ENCODE measurements at places on chromosomes 13 and 19.

DNA sequence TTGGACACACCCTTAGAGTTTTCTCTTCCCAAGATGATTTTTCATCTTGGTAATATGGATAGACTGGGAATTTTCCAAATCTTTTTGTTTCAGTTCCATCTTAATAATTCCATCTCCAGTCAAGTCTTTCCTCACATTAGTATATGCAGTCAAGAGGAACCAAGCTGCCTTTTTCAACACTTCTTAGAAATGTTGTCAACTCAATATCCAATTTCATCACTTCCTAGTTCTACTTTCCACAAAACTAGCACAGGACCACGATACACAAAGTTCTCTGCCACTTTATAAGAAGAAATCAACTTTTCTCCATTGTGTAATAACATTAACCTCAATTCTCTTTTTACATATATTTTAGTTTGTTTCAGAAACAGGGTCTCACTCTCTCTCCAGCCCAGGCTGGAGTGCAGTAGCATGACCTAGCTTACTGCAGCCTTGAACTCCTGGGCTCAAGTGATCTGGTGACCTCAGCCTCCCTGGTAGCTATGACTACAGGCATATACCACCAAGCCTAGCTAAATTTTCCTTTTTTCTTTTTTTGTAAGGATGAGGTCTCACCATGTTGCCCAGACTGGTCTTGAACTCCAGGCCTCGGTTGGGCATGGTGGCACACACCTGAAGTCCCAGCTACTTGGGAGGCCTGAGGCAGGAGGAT lies 15.5 kb downstream of the ZNF443 start:
- no peak for DNase-seq

DNA sequence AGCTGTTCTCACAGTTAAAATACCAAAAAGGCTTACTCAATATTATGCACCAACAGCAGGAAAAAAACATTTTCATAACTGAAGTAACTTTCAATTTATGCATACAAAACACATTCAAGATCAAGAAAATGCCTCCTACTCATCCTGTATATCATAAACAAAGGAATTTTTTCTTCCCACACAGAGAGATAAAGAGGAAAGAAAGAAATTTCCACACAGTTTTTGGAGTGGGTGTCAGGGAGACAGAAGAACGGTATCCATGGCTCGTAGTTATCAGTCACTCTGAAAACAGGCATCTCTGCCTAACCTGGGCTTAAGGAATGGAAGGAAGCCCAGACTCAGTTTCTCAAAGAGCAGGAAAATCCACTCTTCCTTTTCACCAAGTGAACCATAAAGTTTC lies 92.4 kb upstream of the SIAH3 start:
- no peak for DNase-seq

DNA sequence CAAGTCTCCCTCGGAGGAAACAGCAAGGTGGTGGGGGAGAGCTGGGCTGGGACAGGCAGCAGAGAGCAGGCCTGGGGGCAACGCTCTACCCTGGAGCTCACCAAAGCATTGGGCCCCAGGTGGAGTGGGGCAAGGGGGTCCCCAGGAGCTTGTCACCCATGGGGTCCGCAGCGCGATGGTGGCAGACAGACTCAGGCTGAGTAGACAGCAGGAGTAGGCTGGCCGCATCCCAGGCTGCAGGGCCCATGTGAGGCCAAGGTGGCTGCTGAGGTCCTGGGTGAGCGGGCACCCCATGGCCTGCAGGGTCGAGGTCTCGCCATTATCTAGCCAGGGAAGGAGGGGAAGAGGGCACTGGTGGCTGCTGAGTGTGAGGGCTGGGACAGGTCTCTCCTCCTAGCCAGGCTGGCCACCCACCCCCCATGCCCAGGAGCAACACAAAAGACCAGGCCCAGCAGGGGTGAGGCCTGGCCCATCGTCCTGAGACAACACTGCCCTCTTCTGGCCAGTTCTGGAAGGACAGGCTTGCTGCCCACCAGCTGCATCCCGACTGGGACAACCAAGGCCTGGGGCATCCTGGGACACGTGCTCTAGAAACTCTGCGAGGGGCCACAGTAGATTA lies 33.1 kb downstream of the CEBPG start:
- DNase-seq = peak; percentile 75

DNA sequence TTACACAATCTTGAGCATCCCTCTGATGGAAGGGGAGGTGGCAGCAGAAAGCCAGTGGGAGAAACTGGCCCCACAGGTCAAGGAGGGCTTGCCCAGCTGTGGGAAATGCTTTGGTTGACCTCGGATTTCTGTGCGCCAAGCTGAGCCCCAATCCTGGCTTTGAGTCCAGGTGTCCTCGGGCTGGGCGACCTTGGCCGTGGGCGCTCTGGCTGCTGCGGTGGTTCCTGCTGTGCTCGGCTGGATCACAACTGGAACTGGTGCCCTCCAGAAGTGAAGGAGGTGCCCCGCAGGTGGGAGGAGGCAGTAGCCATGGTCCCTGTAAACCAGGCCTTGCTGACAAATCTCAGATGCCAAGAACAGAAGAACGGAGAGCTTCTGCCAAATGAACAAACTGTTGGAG lies 56.4 kb downstream of the ZNF676 start:
- no peak for DNase-seq

DNA sequence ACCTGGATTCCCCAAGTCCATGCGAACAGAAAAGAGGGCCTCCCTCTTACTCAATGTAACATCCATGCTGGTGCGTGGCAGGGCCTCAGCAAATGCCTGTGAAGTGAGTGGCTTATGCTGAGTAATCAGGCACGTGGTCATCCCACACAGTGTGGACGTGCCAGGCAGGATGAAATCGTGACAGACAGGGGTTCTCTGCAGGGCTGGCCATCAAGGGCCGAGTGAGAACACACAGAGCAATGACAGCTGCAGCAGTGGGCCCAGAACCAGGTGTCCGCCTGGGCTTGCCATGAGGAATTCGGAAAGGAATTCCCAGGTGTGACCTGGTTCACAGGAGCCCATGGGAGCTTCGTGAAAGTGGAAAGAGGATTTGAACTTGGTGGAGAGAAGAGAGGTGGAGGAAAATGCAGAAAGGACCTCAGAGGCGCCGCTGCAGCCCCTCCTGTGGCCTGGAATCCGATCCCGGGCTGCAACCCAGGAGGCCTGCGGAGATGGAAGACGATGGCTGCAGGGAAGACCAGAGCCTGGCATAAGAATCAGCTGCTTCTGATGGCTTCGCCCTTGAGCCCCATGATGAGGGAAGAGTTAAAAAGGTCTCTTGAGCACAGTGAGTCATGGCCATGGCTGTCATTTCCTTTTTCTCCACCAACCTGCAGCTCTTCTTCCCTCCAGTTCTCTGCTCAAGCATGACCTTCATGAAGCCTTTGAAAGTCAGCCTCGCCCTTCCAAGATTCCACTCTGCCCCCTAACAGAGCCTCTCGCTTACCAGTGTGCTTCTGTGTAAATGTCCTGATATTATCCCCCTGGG lies 34.6 kb upstream of the SOX1 start:
- no peak for DNase-seq

DNA sequence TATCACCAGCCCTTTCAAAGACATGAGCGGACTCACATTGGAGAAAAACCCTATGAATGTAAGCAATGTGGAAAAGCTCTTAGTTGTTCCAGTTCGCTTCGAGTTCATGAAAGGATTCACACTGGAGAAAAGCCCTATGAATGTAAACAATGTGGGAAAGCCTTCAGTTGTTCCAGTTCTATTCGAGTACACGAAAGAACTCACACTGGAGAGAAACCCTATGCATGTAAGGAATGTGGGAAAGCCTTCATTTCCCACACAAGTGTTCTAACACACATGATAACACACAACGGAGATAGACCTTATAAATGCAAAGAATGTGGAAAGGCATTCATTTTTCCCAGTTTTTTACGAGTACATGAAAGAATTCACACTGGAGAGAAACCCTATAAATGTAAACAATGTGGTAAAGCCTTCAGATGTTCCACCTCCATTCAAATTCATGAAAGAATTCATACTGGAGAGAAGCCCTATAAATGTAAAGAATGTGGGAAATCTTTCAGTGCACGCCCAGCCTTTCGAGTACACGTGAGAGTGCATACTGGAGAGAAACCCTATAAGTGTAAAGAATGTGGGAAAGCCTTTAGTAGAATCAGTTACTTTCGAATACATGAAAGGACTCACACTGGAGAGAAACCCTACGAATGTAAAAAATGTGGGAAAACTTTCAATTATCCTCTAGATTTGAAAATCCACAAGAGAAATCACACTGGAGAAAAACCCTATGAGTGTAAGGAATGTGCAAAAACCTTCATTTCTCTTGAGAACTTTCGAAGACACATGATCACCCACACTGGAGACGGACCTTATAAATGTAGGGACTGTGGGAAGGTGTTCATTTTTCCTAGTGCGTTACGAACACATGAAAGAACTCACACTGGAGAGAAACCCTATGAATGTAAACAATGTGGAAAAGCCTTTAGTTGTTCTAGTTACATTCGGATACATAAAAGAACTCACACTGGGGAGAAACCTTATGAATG lies 17.6 kb downstream of the ZNF791 start:
- DNase-seq = no peak

DNA sequence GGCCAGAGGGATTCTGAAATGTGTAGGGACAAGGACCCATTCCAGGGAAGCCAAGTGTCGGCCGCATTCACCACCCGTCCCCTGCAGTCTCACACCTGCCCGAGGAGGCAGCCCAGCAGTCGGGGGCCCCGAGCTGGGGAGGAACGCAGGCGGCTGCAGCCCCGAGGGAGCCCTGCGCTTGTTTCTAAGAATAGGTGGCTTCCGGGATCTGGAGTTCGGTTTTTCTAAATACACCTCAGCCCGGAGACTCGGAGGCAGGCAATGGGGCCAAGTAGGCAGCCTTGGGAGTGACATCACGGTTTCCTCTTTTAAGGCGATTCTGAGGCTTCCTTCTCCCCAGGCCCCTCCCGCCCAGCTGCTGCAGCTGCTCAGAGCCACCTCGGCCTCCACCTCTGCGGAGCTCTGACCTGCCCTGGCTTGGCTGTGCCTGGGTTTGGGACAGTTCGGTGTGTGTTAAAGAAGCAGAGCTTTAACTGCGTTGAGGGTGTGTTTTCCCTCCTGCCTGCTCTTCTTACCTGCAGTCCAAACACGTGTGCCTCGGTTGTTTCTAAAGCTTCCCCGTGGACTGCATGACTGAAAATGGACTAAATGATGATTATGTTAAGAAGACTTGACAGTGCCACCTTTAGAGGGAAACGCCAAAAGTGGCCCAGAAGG lies 80.5 kb downstream of the COL4A2 start:
- no peak for DNase-seq

DNA sequence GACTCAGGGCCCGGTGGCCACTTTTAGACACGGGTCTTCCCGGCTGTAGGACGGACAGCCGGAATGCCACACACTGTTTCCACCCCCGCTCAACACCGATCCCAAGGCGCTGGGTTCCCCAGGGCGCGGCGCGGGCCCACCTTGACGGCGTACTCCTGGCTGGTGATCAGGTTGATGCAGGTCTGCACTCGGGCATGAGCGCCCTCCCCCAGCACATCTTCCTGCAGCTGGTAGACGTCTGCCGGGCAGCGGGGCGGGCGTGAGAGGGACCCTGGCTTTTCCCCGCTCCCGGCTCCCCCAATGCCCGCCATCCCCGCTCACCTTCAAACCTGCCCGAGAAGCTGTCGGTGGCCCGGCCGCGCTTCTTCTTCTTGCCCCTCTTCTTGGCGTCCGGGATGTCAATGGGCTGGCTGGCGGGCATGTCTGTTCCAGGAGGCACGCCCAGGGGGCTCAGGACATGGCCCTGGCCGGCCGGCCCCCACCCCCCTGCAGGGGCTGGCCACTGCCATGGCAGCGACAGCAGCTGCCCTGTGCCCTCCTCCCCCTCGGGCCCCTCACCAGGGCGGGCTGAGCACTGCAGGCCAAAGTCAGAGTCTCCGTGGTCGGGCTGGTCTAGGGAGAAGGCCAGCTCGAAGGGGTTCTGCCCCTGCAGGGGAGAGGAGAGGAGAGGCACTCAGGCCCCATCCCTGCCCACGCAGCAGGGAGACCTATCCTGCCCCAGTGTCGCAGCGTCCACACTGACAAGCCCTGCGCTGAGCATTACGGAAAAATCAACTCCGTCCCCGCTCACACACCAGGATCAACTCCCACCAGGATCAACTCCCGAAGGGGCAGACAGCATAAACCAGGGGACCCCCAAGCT lies 4.8 kb downstream of the MKNK2 start:
- no peak for DNase-seq

GRCh38 chr19:41307090-41307875 lies 2.7 kb upstream of the CCDC97 start:
- no peak for DNase-seq

GRCh38 chr19:44643605-44644401 lies at the start of gene PVR:
Gene PVR, plus strand, starts transcription at chr19:44643910. Its CDS starts 187 bp downstream, at chr19:44644097.
- no peak for DNase-seq

DNA sequence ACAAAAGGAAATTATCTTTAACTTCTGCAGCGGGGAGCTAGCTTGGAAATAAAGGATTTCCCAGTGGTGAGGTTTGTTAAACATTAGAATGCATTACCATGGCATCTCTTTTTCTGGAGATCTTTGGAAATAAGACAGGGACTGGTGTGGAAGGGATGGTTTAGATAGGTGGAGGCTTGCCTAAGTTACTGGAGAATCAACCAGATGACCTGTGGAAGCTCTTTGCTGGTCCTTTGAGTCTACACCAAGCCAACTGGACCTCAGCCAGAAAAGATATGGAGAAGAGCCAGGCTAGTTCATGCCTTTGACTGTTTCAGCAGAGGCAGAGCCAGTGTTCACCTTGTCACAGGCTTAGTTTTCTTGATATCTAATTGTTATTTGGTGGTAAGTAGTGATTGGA lies 134.7 kb downstream of the KCNRG start:
- DNase-seq = no peak

- no peak for DNase-seq
Measured at GRCh38 chr13:75072368-75072767, 409.6 kb downstream of the TBC1D4 start.

DNA sequence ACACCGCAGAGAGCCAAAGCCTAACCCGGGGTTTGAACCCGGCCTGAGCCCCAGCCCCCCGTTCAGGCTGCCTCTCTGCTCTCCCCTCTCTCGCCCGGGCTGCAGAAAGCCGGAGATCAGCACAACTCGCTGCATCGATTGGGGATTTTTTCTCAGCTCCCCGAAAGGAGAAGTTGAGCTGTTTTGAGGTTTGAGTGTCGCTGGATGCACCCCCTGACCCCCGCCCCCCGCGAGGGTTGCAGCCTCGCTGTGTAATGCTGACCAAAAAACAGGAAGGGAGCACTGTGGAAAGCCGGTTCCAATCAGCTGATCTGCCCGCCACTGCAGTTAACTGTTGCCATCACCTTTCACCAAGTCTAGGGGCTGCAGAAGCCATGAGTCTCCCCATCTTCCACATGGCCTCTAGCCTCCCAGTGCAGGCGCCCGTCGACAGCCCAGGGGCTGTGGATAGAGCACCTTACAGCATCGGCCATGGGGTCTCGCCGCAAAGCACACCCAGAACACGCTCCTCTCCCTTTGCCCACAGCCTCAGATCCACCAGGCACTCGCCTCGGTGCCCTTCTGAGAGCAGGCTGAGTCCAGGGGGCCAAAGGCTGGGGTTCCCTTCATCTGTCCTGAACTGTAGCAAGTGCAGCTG lies 34.5 kb downstream of the MYO9B start:
- DNase-seq = peak; percentile 70
